ENCODE measurements at places on chromosomes 5 and 9. TPM values are rescaled to one million over a fixed set of nuclear protein-coding genes. Genes with fewer than 3 reads are reported as not detected.

The MCIDAS gene
- not detected for total RNA-seq

The PCDHGA2 gene
- 6.0 TPM for total RNA-seq

The NCS1 gene
- 4.1 TPM for total RNA-seq

The ATG12 gene
- 23.6 TPM for total RNA-seq

The SPOCK1 gene
- 14.7 TPM for total RNA-seq

The ZDHHC11 gene
- total RNA-seq = 40.1 TPM

The HTR1A gene
- total RNA-seq = not detected

The CTNND2 gene
- 5.4 TPM for total RNA-seq

The COL15A1 gene
- total RNA-seq = 47.2 TPM

The FOXD4L6 gene
- total RNA-seq = not detected

The C6 gene
- 44.6 TPM for total RNA-seq

- no peak for DNase-seq
These were observed 26.3 kb upstream of the CFAP95 start for GRCh38 chr9:69794356-69794755.

DNA sequence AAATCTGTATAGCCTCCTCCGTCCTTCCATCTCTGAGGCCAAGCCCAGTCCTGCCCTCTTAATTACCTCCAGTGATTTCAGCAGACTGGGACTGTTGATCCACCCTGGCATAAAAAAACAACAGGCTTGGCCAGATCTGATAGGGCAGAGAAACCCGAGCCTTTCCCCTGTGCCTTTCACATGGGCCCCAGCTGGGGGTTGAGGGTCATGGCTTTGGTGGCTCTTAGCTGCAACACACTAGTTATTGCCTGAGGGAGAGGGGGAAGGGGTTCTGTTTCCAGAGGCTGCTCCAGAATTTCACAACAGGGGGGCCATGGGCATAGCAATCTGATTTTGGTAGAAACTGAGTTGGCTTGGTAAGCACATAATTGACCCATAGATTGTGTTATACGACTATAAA lies 21.2 kb upstream of the PANK3 start:
- DNase-seq = no peak

DNA sequence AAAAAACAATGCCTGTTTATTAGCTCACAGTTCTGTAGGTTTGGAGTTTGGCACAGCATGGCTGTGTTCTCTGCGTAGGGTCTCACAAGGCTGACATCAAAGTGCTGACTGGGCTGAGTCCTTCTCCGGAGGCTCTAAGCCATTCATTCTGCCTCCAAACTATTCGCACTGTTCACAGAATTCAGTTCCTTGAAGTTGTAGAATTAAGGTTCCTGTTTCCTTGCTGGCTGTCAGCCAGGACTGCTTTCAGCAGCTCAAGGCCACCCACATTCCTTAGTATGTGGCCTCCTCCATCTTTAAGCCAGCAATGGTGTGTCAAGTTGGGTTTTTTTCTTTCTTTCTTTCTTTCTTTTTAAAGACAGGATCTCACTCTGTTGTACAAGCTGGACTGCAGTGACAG lies 161.9 kb downstream of the CDH6 start:
- no peak for DNase-seq

DNA sequence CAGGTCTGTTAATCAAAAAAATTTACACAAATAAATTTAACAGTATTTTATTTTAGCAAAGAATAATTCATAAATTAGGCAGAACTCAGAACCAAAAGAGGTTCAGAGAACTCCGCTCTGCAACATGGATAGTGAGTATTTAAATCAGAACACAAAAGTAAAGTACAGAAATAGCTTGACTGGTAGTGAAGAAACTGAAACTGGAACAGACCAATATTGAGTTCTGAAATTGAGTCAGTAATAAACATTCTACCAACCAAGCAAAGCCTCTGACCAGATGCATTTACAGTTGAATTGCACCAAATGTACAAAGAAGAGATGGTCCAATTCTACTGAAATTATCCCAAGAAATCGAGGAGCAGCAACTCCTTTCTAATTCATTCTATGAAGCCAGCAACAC lies 1542.8 kb downstream of the EFNA5 start:
- no peak for DNase-seq

DNA sequence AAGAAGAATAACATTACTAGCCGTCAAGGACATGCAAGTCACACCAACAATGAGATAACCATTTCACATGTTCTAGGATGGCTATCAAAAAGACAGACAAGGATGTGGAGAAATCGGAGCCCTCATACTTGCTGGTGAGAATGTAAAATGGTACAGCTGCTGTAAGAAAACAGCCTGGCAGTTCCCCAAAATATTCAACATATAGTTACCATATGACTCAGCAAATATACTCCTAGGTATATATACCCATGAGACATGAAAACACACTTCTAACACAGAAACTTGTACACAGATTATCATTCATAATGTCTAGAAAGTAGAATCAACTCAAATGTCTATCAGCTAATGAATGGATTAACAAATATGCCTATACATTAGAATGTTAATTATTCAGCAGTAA lies 105.4 kb upstream of the PCAT7 start:
- no peak for DNase-seq

DNA sequence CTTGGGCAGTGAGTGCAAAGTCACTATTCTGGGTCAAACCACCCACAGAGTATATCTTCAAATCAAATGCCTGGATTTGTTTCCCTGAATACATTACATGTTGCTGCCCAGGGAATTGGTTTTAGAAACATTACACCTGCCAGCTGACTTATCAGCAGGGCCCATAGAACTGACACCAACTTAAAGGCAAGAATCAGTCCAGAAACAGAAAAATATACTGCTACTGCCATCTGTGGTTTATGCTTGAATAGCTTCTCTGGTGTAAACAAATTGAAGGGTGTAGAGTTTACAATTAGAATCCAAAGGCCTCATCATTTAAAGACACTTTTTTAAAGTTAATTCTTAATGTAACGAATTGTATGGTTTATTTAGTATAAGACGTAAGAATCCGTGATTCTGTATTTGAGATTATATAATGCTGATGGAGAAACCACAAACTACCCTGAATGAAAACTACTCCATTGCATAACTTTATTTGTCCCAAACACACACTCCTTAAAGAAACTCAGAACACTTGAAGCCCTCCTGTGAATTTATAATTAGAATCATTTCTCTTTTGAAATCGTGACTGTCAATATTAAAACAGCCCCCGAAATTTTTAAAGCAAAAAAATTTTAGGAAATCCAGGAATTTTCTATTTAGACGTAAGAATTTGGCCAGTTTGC lies 6.2 kb downstream of the NR6A1 start:
- no peak for DNase-seq

DNA sequence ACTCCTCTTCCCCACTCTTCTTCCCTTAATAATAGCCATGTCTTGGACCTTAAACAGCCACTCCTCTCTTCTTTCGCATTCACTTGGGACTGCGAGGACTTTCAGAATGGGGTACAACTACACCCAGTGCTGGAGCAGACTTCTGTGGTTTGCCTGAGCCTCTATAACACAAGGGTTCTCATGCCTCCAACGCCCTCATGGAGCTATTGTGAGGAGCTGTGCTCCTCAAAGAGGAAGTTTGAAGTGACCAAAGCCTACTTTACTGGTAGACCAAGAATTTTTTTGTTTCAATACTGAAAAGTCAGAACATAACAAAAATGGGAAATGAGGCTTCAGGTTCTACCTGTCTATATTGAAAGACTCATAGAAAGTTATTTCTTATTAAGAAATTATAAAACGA lies 316.4 kb downstream of the PIK3R1 start:
- DNase-seq = no peak

DNA sequence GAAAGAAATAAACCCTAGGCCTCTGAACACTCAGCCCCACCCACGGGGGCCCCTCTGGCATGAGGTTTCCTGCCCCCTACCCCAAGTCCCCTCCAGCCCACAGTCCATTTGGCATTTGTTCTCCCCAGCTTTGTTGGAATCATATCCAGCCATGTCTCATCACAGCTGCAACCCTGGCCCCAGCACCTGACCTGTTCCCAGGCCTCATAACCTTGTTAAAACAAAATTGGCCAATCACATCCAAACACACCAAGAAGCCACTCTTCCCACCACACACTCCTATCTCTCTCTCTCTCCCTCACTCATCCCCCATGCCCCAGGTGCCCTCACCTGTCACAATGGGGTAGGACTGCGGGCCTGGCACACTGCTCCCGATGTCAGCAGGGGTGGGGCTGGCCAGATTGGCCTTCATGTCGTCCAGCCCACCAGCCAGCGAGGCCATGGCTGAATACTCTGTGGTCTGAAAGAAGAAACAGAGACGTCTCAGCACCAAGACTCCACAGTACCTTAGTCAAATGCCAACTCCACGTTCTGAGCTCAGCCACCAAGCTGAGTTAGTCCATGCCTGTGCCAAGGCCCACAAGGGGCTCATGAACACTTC lies 110.9 kb downstream of the PAX5 start:
- no peak for DNase-seq

GRCh38 chr9:94577571-94577970 lies 16.1 kb downstream of the FBP2 start:
- no peak for DNase-seq

DNA sequence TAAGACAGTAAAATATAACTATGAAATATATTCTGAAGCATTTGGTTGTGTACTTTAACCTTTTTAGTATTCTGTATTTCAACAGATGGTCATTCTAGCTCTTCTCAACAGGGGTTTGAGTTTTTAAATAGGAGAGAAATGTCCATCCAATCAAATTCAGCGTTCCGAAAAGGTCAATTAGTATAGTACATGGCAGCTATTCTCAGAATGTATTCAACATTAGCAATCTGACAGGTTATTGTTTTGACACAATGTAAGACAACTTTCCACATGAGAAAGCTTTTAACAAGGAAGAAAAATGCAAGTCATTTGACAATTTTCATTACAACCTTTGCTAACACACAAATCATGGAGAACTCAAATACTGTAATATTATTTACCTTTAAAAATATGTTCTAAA lies 996.3 kb upstream of the CDH10 start:
- DNase-seq = no peak

DNA sequence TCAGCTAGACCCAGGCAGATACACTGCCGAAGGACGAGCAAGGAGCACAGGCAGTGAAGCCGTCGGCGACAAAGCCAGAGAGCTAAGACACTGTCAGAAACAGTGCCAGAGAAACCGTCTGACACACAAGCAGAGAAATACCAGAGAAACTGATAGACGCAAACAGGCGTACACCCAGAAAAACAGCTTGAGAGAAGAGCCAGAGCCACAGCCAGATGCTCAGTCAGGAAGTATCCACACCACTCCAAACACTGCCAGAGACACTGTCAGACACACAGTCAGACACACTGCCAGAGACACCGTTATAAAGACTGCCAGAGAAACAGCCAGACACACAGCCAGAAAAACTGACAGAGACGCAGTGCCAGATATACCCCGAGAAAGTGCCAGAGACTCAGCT lies 19.1 kb downstream of the CNTFR start:
- no peak for DNase-seq

- DNase-seq = no peak
These were observed 46.8 kb downstream of the TENT4A start for GRCh38 chr5:6759983-6760382.

GRCh38 chr9:84856181-84856632 lies 186.7 kb downstream of the NTRK2 start:
- DNase-seq = no peak

GRCh38 chr9:71861618-71862017 lies 49.4 kb downstream of the ABHD17B start:
- no peak for DNase-seq

GRCh38 chr5:134511796-134512660 lies 13.4 kb upstream of the JADE2 start:
- peak; percentile 79 for DNase-seq

GRCh38 chr5:82670692-82671091 lies 392.5 kb upstream of the RPS23 start:
- no peak for DNase-seq

- DNase-seq = no peak
These were observed 66.0 kb upstream of the PPARGC1B start for GRCh38 chr5:149664083-149664482.

DNA sequence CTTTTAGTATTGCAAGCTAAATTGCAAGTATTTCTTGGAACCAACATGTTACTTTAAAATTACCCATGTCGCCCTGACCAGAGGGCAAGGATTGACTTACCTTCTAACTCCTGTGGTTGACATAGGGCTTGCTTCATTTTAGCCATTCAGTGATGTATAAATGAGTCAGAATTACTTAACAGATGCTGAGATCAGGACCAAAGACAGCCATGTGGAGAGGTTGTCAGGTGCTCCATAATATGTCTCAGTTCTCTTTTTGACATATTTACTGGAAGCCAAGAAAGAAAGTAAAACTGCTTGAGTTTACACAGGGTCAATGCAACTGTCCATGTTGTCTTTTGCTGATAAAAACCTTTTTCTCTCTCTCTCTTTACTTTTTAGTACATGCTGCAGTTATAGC lies 33.2 kb downstream of the F2RL2 start:
- DNase-seq = no peak

GRCh38 chr5:54691656-54692055 lies 174.1 kb downstream of the SNX18 start:
- DNase-seq = no peak

GRCh38 chr5:114412510-114413171 lies 50.8 kb downstream of the KCNN2 start:
- DNase-seq = no peak

DNA sequence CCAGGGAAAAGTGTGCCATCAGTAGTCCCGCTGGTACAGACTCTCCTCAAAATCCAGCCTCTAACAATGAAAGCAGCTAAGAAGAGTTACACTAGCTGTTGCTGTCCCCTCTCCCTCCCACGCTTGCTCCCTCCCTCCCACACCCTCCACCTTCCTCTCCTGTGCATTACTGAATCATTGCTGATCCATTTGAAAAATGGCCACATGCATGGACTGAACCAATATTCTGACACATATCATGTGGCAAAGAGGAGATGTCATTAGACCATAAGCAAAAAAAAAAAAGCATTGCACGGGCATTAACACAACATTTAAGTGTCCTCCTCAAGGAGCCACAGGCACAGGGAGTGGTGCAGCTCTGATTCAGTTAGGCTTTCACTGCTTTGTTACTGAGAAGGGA lies 37.9 kb downstream of the LHFPL2 start:
- no peak for DNase-seq

- no peak for DNase-seq
These were observed 48.3 kb upstream of the RIC1 start for GRCh38 chr9:5580650-5581049.
